ENCODE measurements at places on chromosomes 2 and 18.

DNA sequence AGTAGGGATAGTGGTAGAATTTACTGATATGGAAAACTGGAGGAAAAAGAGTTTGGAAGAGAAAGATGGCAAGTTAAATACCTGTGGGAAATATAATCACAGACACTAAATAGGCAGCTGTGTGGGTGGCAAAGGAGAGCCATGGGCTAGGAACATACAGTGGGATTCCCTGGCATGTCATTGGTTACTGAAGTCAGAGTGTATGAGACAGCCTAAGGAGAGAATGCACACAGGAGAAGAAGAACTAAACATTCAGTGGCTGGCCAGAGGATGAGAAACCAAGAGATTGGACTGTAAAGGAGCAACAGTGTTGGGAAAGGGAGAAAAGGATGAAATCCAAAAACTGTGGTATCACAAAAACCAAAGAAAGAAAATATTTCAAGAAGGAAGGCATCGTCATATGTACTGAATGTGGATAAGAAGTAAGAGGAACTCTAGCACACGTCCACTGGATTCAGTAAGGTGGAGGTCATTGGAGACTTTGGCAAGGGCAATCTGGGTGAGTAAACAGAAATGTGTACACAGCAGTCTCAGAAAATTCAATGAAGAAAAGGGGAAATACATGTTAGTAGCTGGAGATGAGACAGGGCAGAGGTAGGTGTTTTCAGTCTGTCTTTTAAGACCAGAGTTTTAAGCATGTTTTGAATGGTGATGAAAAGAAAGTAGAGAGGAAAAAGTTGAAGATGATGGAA is 83.3 kb downstream of the SPIRE1 start:
- no peak overlapping the region for H3K4me3 ChIP-seq
- DNase-seq: no peak
- H3K4me1 ChIP-seq: no peaks in the 10 kb centered on the region
- no peak overlapping the region for H3K27ac ChIP-seq
- H3K36me3 ChIP-seq: no peaks in the 10 kb centered on the region
- H3K27me3 ChIP-seq: no peaks in the 10 kb centered on the region

- no peak overlapping the region for H3K27ac ChIP-seq
- no peaks in the 10 kb centered on the region for H3K27me3 ChIP-seq
- no peak overlapping the region for H3K4me3 ChIP-seq
- peaks cover 2% of the 10 kb centered on the region for H3K4me1 ChIP-seq
- H3K36me3 ChIP-seq: peaks cover 24% of the 10 kb centered on the region
Measured at GRCh38 chr2:10132996-10133647, 10.6 kb downstream of the RRM2 start.

DNA sequence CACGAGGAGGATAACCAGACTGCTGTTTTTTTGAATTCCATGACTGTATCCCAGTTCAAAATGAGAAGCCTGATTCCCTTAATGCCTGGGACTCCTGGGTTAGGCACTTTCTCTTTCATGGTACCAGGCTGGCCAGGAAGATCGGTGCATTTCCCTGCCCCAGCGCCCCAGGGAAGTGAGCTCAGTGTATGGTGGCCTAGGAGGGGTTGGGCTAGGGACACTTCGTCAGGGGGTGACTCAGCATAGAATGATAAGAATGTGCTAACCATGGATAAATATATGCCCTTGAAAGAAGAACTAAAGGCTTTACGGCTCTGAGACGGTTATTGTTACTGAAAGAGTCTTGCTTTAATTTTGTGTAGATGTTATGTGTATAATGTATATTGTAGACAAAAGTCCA is 27.5 kb upstream of the FAM237A start:
- DNase-seq: no peak
- no peaks in the 10 kb centered on the region for H3K36me3 ChIP-seq
- no peaks in the 10 kb centered on the region for H3K4me1 ChIP-seq
- H3K27ac ChIP-seq: no peak overlapping the region

DNA sequence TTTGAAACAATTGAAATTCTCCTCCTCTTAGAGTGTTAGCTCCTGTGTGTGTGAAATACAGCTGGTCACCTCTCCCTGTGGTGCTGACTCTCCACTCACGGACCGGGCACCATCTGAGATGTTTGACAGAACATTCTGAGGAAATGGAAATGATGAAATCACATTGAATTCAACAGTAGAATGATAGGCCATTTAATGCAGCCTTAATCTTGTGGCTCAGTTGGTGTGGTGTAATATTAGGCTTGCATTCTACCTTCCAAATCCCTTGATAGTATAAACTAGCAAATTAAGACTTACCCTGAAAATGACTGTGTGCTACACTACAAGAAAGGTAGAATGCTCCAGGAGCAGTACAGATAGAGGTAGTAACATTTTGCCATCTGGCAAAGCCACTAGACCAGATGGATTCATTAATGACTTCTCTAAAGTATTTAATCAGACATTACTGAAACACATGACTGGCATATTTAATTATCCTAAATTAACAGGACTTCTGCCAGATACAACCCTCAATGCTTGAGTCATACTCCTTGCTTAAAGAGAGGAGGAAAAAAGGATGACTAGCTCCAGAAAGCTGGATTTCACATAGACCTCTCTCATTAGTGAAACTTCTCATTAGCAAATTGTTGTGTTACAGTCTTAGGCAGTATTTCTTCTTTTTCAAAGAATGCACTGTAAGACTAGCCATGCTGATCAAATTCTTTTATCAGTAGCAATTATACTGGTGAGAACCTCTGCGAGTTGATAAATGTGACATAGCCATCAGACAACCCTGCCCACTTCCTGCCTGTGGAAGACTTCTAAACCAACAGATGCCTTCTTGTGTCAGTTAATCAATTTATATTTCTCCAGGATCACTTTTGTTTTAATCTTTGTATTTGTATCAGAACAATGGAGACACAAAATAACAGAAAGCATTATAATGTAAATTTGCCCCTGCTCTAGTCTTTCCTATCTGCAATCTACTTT is 80.6 kb downstream of the EML6 start:
- no peak overlapping the region for H3K4me3 ChIP-seq
- no peak for DNase-seq
- H3K27ac ChIP-seq: no peak overlapping the region
- no peaks in the 10 kb centered on the region for H3K4me1 ChIP-seq
- no peaks in the 10 kb centered on the region for H3K36me3 ChIP-seq

- H3K4me3 ChIP-seq: no peak overlapping the region
- H3K27me3 ChIP-seq: peaks cover 2% of the 10 kb centered on the region
- no peaks in the 10 kb centered on the region for H3K4me1 ChIP-seq
- H3K27ac ChIP-seq: no peak overlapping the region
- DNase-seq: no peak
Measured at GRCh38 chr2:195490319-195490718, 166.7 kb upstream of the SLC39A10 start.

GRCh38 chr2:95359031-95359430 is 43.5 kb upstream of the FAHD2A start:
- DNase-seq: no peak
- H3K36me3 ChIP-seq: no peaks in the 10 kb centered on the region
- no peak overlapping the region for H3K4me3 ChIP-seq

GRCh38 chr2:44459739-44460138 is 98.0 kb downstream of the CAMKMT start:
- peaks cover 3% of the 10 kb centered on the region for H3K36me3 ChIP-seq
- DNase-seq: no peak
- no peak overlapping the region for H3K4me3 ChIP-seq
- H3K27ac ChIP-seq: no peak overlapping the region
- peaks cover 15% of the 10 kb centered on the region for H3K4me1 ChIP-seq

DNA sequence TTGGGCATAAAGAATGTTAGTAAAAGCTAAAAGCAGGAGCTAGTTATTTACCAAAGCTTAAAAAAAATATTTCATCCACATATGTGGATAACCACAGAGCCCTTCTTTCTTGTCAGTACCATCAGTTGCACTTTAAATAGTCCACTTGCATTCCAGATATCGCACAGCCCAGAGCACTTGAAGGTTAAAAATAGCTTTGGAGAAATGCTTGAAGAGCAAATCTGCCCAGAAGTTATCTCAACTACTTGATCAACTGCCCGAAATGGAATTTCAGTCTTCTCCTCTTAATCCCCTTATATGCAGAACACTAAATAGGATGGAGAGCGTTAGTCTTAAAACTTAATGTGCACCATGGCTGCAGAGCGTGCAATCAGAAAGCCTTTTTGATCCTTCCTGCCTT is 148.3 kb downstream of the PLEKHA3 start:
- no peaks in the 10 kb centered on the region for H3K27me3 ChIP-seq
- no peaks in the 10 kb centered on the region for H3K36me3 ChIP-seq
- H3K27ac ChIP-seq: no peak overlapping the region

GRCh38 chr2:241882091-241882625 is 12.6 kb downstream of the RTP5 start:
- H3K36me3 ChIP-seq: no peaks in the 10 kb centered on the region
- H3K27me3 ChIP-seq: no peaks in the 10 kb centered on the region
- DNase-seq: no peak
- H3K27ac ChIP-seq: no peak overlapping the region
- H3K4me3 ChIP-seq: no peak overlapping the region

- H3K36me3 ChIP-seq: no peaks in the 10 kb centered on the region
- no peak overlapping the region for H3K4me3 ChIP-seq
- no peak overlapping the region for H3K27ac ChIP-seq
Measured at GRCh38 chr18:63837590-63837989, 49.9 kb upstream of the SERPINB2 start.

DNA sequence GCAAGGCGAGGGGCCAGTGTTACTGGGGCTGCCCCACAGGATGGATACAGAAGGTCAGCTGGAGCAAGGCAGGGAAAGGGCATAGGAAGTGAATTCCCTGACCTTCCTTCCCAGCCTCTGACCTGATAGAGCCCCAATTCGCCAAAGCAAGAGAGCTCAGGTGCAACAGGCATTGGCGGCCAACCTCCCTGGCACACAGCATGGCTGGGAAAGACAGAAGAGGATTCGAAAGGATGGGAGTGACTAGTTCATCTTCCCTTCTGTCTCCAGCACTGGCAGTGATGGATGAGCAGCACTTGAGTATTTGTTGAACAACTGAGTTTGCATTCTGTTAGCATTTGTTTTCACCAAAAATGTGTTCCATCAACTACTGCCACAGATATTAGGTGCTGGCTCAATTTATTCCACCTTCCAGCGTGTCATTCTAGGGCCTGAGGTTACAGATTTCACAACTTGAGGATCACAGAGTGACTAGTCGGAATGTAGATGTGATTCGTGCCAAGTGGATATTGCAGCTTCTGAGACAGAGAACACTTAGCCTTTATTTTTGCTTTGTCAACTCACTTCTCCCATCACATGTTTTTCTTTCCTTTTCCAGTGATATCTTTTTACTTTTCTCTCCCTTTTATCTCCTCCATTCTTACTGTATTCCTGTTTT is 6.2 kb downstream of the COPS8 start:
- H3K36me3 ChIP-seq: peaks cover 8% of the 10 kb centered on the region
- DNase-seq: no peak
- H3K4me1 ChIP-seq: no peaks in the 10 kb centered on the region

GRCh38 chr2:229287823-229288222 is 16.7 kb upstream of the PID1 start:
- no peaks in the 10 kb centered on the region for H3K36me3 ChIP-seq
- no peaks in the 10 kb centered on the region for H3K4me1 ChIP-seq
- H3K27me3 ChIP-seq: no peaks in the 10 kb centered on the region
- no peak overlapping the region for H3K4me3 ChIP-seq
- no peak overlapping the region for H3K27ac ChIP-seq
- no peak for DNase-seq

- H3K4me3 ChIP-seq: no peak overlapping the region
- no peaks in the 10 kb centered on the region for H3K36me3 ChIP-seq
- DNase-seq: no peak
- H3K27ac ChIP-seq: no peak overlapping the region
Measured at GRCh38 chr2:227703961-227704360, 13.9 kb downstream of the SLC19A3 start.

- H3K36me3 ChIP-seq: no peaks in the 10 kb centered on the region
- no peak overlapping the region for H3K27ac ChIP-seq
- H3K27me3 ChIP-seq: no peaks in the 10 kb centered on the region
- no peak for DNase-seq
- no peaks in the 10 kb centered on the region for H3K4me1 ChIP-seq
Measured at GRCh38 chr2:221347471-221347870, 224.6 kb downstream of the EPHA4 start.

- no peaks in the 10 kb centered on the region for H3K36me3 ChIP-seq
- H3K4me3 ChIP-seq: no peak overlapping the region
- H3K27me3 ChIP-seq: no peaks in the 10 kb centered on the region
- DNase-seq: no peak
- H3K27ac ChIP-seq: no peak overlapping the region
- no peaks in the 10 kb centered on the region for H3K4me1 ChIP-seq
Measured at GRCh38 chr18:60180671-60181070, 191.9 kb downstream of the MC4R start.
